RPMI7951 (cell line): ENCODE measurements at places on chromosomes 3 and 15. TPM values are rescaled to one million over a fixed set of nuclear protein-coding genes. Genes with fewer than 3 reads are reported as not detected.

The EPHA6 gene
- total RNA-seq = not detected in 2 replicates

The TRIM71 gene
- total RNA-seq = not detected in 2 replicates

GRCh38 chr3:101495552-101495951 is 17.5 kb downstream of the SENP7 start:
- DNase-seq = no peak

- DNase-seq = no peak
Measured at GRCh38 chr15:69285834-69286233, 12.9 kb upstream of the PAQR5 start.

DNA sequence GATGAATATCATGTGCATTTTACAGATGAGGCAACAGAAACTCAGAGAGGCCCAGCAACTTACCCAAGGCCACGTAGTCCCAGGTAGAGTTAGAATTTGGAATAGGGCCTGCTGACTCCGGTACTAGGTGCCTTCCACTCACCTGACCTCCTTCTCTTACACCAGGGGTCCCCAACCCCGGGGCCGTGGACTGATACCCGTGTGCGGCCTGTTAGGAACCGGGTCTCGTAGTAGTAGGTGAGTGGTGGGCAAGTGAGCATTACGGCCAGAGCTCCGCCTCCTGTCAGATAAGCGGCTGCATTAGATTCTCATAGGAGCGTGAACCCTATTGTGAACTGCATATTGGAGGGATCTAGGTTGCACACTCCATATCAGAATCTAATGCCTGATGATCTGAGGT is 64.8 kb downstream of the SMAD3 start:
- no peak for DNase-seq

DNA sequence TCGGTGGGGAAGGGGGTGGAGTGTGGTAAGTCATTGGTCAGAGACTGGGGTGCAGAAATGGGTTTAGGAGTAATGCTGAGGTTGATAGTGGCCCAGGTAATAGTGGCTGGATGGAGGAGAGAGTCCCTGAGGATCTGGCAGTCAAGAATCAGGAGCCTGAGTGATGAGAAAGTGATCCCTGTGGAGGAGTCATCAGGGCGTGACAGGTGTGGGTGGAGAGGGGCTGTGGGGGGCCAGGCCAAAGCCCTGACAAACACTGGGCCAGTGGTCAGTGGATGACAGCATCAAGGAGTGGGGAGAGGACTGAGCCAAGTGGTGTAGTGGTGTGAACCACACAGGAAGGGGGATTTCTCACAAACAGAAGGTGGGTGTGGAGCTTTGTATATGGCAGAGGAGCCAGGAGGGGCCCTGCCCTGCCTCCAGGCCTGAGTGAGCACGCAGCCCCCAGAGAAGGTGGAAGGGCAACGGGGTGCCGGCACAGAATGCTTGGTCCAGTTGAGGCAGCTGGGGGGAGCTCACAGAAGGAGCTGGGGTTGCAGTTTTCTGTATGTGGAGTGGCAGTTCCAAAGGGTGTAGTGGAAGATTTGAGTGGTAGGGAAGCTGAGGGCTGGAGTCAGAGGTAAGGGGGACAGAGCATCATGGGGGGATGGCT is 77.1 kb downstream of the SPSB4 start:
- DNase-seq = no peak

DNA sequence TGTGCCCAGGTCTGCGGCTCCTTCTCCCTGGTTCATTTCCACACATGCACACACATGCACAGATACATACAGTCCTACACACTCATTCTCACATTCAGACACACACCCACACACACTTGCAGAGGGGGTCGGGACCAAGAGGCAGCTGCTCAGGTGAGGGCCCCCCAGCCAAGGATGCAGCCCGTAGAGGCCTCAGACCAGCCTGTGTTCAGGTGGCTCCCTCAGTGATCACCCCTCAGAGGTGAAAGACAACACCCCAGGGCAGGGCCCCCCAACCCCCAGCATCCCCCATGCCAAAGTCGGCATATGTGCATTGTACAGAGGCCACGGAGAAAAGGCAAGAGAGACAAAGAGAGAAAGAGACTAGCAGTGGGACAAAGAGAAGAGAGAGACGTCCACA is 5.9 kb upstream of the CORO2B start:
- no peak for DNase-seq

DNA sequence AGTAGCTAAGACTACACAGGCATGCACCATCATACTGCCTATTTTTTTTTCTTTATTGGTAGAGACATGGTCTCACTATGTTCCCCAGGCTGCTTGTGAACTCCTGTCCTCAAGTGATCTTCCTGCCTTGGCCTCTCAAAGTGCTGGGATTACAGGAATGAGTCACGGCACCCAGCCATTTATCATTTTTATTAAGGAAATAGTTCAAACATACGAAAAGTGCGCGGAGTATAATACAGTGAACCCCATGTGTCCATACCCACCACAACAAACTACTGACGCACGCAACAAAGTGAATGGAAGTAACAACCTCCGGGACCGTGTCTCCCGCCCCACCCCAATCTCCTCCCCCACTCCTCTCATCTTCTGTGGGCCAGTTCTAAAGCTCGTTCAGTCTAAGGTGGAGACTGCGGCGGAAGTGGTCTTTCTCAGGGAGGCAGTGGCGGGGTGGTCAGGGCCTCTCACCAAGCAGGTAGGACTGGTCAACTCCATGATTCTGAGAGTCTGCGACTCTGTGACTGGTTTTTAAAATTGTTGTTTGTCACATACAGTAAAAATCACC is 42.1 kb downstream of the DNAJB8 start:
- peak; percentile 88 for DNase-seq

- DNase-seq = peak; percentile 41
Measured at GRCh38 chr3:161893972-161894371, 397.4 kb downstream of the OTOL1 start.

GRCh38 chr15:88803241-88803919 is at the start of gene ACAN:
ACAN (plus strand) TSS chr15:88803436; CDS start chr15:88836207, 32,771 bp downstream.
- no peak for DNase-seq
